NB4 (cell line): ENCODE measurements at places on chromosomes 1 and 21.

GRCh38 chr1:214912127-214912526 is 170.4 kb upstream of the KCNK2 start:
- DNase-seq, result no peak

- DNase-seq, result no peak
Observed at GRCh38 chr1:198649232-198649967, 10.6 kb downstream of the PTPRC start.

DNA sequence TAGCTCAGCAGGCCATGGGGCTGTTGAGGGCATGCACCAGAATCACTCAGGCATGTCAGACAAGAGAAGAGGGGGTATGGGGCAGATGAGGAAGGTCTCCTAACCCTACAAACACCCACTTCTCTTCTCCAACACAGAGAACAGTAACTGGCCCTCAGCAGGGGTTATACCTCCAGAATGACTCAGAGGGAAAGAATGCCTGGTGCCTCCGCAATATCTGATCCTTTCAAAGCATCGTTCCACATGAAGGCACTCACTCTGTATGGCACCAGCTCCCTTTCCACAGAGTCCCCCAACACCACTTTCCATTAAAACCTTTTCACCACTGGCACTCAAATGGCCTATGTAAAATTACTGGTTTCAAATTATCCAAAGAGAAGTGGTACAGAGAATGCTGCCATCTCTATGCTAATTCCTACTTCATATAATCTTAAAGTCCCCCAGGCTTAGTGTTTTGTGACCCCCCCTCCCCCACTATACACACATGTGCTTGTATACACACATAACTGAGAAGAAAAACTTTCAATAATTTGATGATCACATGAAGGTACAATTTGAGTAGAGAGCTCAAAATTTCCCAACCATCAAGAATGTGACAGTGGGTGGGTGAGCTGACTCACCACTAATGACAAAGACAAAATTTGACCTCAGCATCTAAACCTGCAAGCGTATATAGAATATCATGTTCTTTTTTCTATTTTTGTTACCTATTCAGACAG is 91.5 kb downstream of the SIPA1L2 start:
- DNase-seq, result no peak

- DNase-seq, result no peak
Observed at GRCh38 chr1:199854686-199855321, 172.7 kb upstream of the NR5A2 start.

GRCh38 chr1:84096176-84096575 is 47.9 kb upstream of the PRKACB start:
- no peak for DNase-seq

- DNase-seq, result no peak
Observed at GRCh38 chr1:210702506-210702905, 373.8 kb downstream of the HHAT start.

DNA sequence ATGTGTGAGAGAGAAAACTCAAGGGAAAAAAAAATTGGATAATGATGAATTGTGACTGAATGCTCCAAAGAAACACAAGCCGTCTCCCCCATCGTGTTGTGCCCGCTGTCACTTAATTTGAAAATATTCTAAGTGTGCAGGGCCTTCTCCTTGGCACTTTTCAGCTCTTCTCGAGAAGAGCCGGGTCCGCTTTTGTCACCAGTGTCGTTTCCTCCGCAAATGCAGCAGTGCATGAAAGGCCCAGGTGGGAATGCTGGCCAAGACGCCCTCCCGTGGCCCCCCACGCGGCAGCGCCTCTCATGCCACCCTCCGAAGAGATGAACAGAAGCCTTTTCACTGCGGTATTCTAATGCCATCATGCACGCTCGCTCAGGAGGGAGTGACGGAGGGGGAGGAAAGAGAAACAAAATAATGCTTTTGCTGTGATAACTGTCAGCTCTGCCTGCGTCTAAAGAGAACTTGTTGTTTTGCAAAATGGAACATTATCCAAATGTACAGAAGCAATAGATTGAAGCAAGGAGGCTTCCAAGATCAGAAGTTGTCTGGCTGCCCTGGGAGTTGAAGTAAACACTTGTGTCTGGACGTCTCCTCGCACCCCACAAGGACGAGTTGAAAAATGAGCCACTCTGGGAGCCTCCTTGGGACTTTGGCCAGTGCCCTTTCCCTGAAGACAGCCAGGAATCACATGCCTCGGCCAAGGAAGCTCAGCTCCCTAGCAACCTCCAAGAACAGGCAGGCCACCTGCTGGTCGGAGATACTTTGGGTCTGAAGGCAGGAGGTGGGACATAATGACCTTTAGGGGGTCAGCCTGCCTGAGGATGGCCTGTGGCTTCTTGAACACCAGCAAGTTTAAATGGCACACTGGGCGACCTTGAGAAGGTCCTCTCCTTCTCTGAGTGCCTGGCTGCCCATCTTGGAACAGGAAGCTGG is 166.1 kb upstream of the ZC3H12A start:
- DNase-seq, result no peak

- no peak for DNase-seq
Observed at GRCh38 chr1:110771245-110772022, 96.7 kb upstream of the KCNA3 start.

DNA sequence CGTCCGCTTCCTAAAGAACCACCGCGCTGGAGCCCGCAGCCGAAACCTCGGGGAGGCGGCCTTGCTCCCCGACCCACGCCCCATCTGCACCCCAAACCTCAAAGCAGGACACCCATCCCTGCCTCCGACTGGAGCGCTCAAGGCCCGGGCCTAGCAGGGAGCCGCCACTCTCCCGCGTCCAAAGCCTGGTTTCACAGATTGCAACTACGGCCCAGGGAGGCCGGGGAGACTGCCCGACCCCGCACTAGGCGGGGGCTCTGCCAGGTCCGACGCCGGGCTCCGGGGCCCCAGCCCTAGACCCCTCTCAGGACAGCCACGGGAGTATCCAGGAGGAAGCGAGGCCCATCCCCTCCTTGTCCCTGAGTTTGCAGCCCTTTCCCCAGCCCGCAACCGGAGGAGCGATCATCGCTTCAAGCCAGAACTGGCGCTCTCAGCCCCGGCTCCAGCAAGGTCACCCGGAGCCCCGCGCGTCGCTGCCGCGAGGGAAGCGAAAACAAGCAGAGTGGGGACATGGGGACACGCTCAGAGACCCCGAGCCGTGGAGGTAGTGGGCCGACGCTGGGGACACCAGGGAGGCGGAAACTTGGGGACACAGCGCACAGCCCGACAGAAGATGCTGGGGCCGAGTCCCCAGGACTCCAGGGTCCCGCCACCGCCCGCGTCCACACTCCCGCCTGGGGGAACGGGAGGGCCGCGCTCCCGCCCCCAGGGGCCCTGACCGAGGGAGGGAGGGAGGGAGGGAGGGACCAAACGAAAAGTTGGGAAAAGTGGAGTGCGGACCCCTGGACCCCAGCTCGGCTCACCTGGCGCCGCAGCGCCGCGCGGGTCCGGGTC is 433 bp downstream of the TMEM200B start:
- peak; percentile 36 for DNase-seq

DNA sequence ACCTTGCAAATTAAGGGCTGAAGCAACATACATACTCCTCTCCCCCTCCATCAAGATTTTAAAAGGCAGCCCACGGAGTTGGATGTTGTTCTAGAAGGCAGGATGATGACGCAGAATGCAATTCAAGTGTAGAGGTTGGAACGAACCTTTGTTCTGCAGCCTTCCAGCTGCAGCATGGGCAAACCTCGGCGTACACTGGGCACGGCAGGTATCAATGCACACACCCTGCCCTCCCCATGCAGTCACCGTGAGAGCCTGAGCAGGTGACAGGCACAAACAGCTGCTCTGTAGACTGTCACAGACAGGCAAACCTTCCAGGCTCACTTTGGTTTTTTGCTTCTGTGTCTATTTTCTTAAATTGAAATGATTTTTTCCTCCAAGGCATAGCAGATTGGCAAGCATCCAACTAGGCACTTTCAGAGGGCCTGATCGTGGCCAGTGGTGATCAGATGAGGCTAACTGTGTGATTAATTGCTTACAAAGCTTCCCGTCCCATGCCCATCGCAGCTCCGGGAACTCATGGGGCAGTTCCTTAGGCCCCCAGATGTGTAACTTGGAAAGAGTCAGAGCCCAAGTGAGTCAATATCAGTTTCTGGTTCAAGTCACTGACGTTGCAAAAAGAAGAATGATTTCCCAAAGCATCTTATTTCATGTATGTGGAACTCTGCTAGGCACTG is 82.3 kb downstream of the ITPKB start:
- DNase-seq, result no peak

GRCh38 chr1:226125097-226125630 is 61.4 kb downstream of the ACBD3 start:
- DNase-seq, result peak; percentile 84

- DNase-seq, result no peak
Observed at GRCh38 chr1:118618618-118619340, 369.4 kb downstream of the TBX15 start.
